ENCODE measurements at places on chromosomes 6 and 20. TPM values are rescaled to one million over a fixed set of nuclear protein-coding genes. Genes with fewer than 3 reads are reported as not detected.

Gene RBL1
- 25.5 TPM for total RNA-seq

Gene GMEB2
- total RNA-seq: 24.5 TPM

Gene UNC93A
- not detected for total RNA-seq

Gene PDYN
- not detected for total RNA-seq

Gene LGSN
- total RNA-seq: not detected

Gene RPP40
- total RNA-seq: 3.8 TPM

Gene EGFL8
- 3.9 TPM for total RNA-seq

Gene ADAM33
- total RNA-seq: not detected

Gene PROKR2
- not detected for total RNA-seq

Gene RIMS4
- not detected for total RNA-seq

Gene WFDC12
- not detected for total RNA-seq

Gene ULBP3
- total RNA-seq: 0.69 TPM

Gene ADA
- total RNA-seq: 34.3 TPM

Gene SOBP
- total RNA-seq: 1.3 TPM

Gene LHFPL5
- total RNA-seq: not detected

Gene PLCB4
- not detected for total RNA-seq

Gene HCK
- total RNA-seq: 48.6 TPM

Gene C6orf15
- not detected for total RNA-seq

Gene TTK
- total RNA-seq: 0.68 TPM

Gene DAAM2
- not detected for total RNA-seq

Gene MAS1
- not detected for total RNA-seq

Gene HSPA12B
- total RNA-seq: not detected

Gene LPA
- total RNA-seq: not detected

Gene OTOR
- not detected for total RNA-seq
